Endothelial cell of umbilical vein (primary cell): ENCODE measurements at places on chromosomes 5 and 9.

DNA sequence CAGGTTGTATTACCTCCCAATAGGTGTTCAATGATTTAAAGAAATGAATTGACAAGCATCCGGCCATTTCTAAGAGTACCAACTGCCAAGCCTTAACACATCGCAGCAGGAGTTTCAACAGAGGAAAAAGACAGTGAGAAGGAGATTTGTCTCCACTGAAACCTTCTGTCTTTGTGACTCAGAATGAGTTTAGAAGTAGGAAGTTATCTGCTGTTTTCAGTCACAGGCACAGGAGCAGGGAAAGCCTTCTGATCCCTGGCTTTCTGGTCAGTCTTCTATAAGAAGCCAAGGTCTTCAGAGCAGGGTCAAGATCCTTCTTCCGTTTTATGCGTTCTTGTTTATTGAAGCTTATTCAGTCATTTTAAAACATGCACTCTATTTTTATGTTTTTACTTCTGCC, 390.7 kb upstream of the PCSK5 start:
- no peak for DNase-seq

DNA sequence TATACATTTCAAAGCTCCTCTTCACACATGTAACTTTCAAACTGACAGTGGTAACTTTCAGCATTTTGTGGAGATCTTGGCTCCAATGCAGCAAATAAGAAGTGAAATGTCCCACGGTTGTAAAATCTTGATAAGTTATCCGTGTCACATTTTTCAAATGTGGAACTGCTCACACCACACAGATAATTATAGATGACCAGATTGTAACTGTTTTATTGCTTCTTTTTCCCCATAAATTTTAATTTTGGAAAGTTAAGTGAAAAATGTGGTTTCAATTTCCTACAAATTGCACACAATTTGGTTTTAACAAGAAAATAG, 347.1 kb downstream of the EBF1 start:
- DNase-seq, result no peak

GRCh38 chr5:40413743-40414142, 266.0 kb upstream of the PTGER4 start:
- DNase-seq, result no peak

DNA sequence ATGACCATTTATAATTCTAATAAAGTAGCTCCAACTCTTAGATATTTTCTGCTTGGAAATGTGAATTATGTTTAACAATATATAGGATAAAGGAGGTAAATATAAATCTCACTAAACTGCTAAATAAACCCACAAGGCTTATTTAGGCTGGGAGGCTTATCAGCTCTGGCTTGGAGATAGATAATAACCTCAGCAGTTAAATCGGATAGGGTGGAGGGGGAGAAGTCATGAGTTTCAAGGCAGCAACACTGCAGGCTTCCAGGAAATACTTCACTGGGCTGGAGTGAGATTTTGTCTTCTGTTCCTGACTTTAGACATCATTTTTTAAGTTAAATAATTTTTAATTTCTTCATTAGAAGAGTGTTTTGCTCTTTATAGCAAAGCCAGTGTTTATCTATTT, 80.0 kb upstream of the ITGA2 start:
- no peak for DNase-seq

DNA sequence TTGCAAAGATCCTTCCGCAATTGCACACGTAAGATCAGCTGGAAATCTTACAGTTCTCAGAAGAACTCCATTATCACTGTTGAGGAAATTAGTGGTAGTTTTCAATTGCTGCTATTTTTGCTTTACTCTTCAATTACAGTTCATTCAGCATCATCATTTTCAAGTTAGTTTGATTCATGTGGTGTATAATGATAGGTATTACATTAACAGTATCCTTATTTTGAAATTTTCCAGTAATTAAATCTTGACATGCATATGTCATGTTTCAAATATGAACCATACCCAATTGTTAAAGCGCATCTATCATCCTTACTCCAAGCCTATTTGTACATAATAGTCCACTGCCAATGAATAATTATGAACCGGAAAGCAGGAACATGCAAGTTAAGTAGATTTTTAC, 60.3 kb downstream of the NR6A1 start:
- DNase-seq, result no peak

- DNase-seq, result no peak
Measured at GRCh38 chr5:120415985-120416384, 48.1 kb upstream of the PRR16 start.
